ENCODE measurements at places on chromosomes 16 and 17. TPM values are rescaled to one million over a fixed set of nuclear protein-coding genes. Genes with fewer than 3 reads are reported as not detected.

- no peak for DNase-seq
These were observed 111.2 kb upstream of the GSE1 start for GRCh38 chr16:85501900-85502299.

GRCh38 chr16:88477631-88478519, 24.8 kb downstream of the ZFPM1 start:
- DNase-seq, result no peak

GRCh38 chr17:69592692-69593350, 178.3 kb downstream of the MAP2K6 start:
- DNase-seq, result no peak

- no peak for DNase-seq
These were observed 251.2 kb upstream of the CDH11 start for GRCh38 chr16:65373097-65373496.

DNA sequence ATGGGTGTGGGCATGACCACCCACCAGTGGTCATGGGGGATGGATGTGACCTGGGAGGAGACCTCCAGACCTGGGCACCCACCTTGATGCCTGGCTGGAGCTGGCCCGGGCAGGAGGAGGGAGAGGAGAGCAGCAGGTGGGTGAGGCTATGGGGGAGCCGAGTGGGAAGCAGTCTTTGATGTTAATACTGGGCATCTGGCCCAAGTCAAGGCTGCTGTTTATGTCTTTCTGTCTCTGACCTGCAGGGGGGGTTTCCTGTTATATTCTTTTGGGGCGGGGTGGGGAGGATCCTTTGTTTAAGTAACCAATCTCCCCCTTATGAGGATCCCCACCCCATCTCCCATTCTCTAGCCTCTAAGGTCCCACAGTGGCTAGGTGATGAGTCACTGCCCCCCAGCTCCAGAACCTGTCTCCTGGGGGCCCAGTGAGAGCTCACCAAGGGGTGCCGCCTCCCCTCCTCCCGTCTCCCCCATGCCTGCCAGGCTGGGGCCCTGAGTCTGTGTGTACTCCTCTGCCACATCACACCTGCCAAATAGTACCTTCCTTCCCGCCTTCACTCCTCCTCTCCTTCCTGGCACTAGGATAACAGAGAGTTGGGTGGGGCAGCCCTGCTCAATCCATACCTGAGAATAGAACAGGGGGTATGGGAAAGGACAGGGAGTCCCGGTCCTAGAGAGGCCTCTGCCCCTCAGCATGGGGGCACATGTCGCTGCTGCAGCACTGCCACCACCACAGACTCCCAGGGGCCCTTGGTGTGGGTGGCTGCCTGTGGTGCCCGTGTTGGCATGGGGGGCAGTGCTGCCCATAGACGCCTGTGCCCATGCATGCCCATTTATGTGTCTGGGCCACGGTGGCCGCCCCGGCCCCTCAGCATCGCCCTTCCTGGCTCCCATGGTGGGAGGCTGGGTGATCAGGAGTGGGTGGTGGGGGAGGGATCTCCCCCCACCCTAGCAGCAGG, 7.3 kb downstream of the THRA start:
- no peak for DNase-seq

DNA sequence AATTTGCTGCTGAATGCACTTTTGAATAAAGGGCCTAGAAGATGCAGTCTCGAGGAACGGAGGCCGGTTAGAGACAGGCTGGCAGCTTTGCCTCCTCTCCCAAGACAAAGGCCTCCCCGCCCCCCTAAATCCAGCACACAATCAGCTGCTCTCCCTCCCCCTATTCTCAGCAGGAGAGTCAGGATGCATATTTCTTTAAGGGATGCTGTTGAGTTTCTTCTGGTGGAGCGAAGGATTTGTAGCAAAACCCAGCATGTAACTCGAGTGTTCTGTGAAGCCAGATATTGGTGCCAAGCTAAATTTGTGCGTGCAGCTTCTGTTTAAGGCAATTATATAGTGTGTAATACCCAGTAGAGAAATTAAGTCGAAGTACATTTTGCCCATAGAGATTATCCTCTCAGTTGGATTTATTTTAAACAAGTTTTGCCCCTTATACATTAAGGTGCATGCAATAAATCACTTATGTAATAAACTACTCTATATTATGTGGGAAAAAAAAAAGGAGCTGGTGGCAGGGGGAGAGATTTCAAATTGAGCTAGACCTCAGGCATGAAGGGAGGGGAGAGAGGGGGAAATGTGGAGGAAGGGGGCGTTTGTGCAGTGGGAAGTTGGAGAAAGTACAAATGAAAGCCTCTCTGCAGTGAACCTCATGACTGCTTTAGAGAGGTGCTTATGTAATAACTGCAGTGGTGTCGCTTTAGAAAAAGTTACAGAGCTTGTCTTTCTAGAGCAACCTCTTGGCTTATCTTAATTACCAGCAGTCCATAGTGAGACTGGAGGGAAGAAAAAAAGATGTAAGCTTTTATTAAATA, 599.2 kb downstream of the MAF start:
- DNase-seq, result no peak

- no peak for DNase-seq
These were observed 447.8 kb upstream of the GOT2 start for GRCh38 chr16:59181821-59182420.

GRCh38 chr17:17156511-17156910, 49.6 kb downstream of the PLD6 start:
- no peak for DNase-seq

DNA sequence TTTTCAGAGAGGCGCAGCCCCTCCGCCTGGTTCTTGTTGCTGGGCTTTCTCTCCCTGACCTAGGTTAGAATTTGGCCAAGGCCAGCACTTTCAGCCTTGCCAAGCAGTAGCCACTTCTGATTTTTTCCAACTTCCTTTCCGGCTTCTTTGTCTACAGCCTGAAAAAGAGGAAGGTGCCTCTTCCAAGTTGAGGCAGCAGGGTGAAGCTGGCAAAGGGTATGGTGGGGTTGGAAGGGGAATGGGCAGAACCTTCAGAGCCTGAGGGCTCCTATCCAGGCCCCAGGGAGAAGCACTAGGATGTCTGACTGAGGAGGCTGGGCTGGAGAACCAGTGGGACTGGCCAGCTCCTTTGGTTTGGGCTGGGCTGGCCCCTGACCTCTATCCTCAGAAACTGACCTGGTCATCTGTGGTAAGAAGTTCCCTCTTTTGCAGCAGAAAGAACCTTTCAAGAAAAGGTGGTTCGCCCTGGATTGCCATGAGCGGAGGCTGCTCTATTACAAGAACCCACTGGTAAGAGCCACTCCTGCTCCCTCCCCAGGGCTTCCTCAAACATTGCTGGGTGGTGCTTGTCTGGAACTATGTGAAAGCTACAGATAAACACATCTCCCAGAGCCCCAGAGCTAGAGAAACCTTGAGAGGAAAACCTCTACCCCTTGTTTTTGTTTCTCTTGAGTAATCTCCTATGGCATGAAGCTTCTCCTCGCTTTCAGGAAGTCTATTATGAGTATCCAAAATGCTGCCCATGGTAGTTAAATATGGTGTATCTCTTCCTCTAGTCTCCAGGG, 16.6 kb upstream of the RNF135 start:
- no peak for DNase-seq

GRCh38 chr16:54123766-54124165, 162.8 kb downstream of the IRX3 start:
- no peak for DNase-seq

DNA sequence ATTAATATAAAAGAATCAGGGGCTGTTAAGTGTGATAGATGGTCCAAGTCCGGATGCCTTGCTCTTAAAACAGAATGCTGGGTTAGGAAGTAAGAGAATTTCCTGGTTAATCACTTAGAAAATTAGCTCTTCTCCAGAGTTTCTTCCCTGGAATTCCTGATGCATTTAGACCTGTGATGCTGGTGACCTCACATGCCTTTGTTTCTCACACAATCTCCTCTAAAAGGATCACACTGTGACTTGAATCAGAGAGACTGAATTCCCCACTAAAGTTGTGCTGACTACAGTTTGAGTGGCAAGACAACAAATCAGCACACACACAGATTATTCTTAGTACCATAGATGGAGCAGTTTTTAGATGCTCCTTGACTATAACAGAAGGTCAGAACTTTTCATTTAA, 4.4 kb upstream of the RNF43 start:
- no peak for DNase-seq

GRCh38 chr16:57998486-57998885, 2.0 kb downstream of the ZNF319 start:
- DNase-seq, result no peak

- DNase-seq, result no peak
These were observed 17.8 kb downstream of the UBE2Z start for GRCh38 chr17:48925991-48926342.

GRCh38 chr17:69916761-69917160, 158.3 kb upstream of the KCNJ16 start:
- DNase-seq, result no peak

GRCh38 chr17:65466547-65466946, 94.9 kb downstream of the AXIN2 start:
- no peak for DNase-seq

- peak; percentile 51 for DNase-seq
These were observed 22.4 kb upstream of the SCNN1B start for GRCh38 chr16:23279721-23280153.

GRCh38 chr17:69470702-69471101, 56.2 kb downstream of the MAP2K6 start:
- no peak for DNase-seq

GRCh38 chr17:40443988-40444899, 994 bp downstream of the IGFBP4 start:
- DNase-seq, result no peak

- no peak for DNase-seq
These were observed 14.9 kb downstream of the FOXK2 start for GRCh38 chr17:82534401-82534812.

DNA sequence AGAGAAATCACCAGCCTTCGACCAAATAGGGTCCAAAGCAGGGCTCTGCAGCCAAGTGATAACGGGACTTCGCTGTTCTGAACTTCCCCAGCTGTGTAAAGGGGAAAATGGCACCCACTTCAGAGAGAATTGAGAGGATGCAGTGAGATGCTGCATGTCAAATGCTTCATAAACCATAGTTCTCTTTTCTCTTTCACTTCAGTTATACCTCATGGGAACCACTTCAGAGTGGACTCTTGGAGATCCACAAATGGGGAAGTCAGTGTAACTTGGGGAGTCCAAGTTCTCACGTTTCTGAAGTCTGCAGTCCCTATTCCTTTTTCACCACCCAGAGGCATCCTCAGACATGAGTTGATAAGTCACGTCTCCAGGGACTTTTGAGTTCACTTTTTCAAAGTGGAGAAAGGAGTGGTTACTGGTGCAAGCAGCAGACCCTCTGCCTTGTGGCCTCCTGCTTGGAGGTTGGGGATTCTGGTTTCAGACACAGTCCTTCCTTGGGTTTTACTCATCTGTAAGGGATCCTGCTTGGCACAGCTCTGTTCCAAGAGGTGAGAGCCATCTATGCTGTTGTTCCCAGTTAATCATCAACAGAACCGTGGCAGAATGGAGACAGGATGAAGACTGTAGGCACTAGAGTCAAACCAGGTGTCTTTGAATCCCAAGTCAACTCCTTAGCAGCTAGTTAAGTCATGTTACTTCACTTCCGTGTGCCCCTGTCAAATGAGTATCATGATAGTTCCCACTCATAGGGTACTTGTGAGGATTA, 123.4 kb upstream of the NOL11 start:
- DNase-seq, result no peak

GRCh38 chr16:67430977-67431774, at the start of gene HSD11B2:
Gene HSD11B2 (plus strand): TSS chr16:67431121. CDS start chr16:67431249, 128 bp downstream.
- DNase-seq, result no peak

GRCh38 chr17:50690887-50691549, 16.7 kb downstream of the ANKRD40 start:
- DNase-seq, result no peak

- no peak for DNase-seq
These were observed 11.6 kb upstream of the NDUFAB1 start for GRCh38 chr16:23607726-23608125.

GRCh38 chr17:58873926-58874325, 118.3 kb downstream of the PPM1E start:
- no peak for DNase-seq

- DNase-seq, result no peak
These were observed 25.3 kb downstream of the CDH13 start for GRCh38 chr16:82651921-82652601.

- DNase-seq, result no peak
These were observed 299.8 kb downstream of the CNTNAP4 start for GRCh38 chr16:76577003-76577402.

DNA sequence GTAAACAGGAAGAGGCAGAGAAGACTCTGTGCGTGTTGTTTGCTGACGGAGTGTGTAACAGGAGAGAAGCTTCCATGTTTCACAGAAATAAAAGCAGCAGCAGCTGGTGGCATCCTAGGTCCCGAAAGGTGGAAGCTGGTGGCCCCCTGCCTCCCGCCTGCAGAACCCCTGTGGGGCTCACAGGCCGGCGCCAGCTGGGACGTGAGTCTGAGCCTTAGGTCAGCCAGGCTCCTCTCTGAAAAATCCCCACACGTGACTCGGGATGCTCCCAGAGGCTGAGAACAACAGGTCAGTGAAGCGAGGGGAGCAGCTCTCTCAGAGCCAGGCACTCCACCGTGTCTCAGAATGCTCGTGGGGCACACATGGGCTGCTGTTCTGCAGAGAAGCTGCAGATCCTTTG, 27.4 kb downstream of the TMEM204 start:
- no peak for DNase-seq

DNA sequence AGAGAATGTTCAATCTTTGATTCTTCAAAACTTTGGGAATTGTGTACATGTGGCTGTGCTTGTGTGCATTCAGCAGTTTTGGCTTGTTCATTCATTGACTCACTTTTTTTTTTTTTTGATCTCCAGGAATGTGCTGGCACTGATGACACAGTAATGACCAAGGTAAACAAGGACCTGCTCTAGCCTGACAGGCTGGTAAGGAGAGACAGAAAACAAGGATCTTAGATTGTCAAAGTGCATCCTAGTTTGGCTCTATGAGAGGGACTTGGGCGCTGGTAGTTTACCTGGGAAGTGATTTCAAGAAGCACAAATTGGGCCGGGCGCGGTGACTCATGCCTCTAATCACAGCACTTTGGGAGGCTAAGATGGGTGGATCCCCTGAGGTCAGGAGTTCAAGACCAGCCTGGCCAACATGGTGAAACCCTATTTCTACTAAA, 233.1 kb upstream of the WSCD1 start:
- DNase-seq, result no peak

DNA sequence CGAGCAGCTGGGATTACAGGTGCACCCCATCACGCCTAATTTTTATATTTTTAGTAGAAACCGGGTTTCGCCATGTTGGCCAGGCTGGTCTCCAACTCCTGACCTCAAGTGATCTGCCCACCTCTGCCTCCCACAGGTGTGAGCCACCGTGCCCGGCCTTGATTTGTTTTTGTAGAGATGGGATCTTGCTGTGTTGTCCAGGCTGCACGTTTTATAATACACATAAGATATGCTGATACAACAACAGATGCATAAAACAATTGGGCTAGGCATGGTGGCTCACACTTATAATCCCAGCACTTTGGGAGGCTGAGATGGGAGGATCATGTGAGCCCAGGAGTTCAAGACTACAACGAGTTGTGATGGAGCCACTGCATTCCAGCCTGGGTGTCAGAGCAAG, 6.0 kb downstream of the USP36 start:
- no peak for DNase-seq

Gene CRHR1
- total RNA-seq, result 13.9 TPM

Gene IRX5
- not detected for total RNA-seq

Gene SSTR5
- total RNA-seq, result not detected

Gene SLC52A1
- total RNA-seq, result not detected

Gene PNPO
- 46.5 TPM for total RNA-seq

Gene BCAR1
- 85.5 TPM for total RNA-seq

Gene PRDM7
- not detected for total RNA-seq

Gene NUDT16L1
- total RNA-seq, result 42.0 TPM

Gene NAGS
- 1.1 TPM for total RNA-seq

Gene SLC12A3
- 0.69 TPM for total RNA-seq

Gene CDH8
- total RNA-seq, result 51.4 TPM

Gene GLTPD2
- total RNA-seq, result not detected

Gene EPN3
- total RNA-seq, result 8.8 TPM

Gene LAT
- 9.7 TPM for total RNA-seq

Data from dorsolateral prefrontal cortex (tissue), 122 donors.